RWPE1 (cell line): ENCODE measurements at places on chromosomes 5 and 9.

DNA sequence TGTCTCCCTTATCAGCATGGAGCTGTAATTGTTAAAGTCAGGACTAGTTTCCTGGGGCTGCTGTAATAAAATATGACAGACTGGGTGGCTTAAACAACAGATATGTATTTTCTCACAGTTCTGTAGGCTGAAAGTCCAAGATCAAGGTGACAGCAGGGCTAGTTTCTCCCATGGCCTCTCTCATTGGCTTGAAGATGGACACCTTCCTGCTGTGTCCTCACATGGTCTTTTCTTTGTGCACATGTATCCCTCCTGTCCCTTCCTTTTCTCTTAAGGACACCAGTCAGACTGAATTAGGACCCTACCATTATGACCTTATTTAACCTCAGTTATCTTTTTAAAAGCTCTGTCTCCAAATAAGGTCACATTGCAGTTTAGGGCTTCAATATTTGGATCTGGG, 700.5 kb upstream of the MEF2C start:
- DNase-seq: no peak

DNA sequence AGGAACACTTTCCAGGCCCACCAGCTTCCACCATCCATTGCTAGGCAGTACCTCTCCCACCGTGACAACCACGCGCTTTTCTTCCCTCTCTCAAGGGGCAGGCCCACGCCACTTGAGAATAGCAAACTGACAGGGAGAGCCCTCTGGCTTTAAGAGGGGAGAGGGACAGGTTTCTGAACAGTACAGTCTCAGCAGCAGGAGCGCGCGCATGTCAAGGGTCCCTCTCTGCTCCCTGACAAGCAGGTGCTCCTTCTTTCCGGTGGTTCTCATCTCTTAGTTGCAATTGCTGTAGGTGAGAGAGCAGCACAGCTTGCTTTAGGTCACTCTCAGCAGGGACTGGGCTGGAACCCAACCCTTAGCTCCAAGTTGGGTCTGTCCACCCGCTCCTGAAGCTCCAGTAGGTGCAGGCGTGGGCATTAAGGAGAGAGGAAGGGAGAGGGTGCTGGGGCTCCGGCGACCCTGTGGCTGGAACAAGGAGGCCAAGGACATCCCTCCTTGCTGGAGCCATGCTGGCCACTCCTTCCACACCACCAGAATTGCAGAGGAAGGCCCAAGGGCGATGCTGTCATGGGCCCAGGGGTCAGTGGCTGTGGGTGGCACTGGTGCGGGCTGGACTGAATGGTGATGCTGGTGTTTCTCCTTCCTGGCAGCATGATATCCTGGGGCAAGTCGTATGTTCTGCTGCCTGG, 9.0 kb upstream of the PHF2 start:
- no peak for DNase-seq

DNA sequence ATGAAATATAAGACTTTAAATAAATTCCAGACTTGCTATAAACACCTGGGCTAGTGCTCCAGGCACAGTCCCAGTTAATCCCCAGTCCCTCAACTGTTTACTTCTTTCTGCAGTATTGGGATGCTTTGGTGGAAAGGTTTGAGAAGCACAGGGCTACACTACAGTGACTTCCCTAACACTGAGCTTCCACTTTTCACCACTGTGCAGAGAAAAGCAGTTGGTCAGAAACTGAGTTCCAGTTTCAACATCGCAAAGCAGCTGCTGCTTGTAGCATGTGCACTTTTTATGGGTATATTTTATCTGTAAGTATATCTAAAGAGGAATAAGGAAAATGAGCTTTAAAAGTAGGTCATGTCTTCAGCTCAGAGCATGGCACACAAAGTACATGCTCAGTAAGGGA, 339.7 kb downstream of the NTRK2 start:
- DNase-seq: no peak

GRCh38 chr5:14745753-14746152, 81.2 kb downstream of the OTULIN start:
- no peak for DNase-seq

DNA sequence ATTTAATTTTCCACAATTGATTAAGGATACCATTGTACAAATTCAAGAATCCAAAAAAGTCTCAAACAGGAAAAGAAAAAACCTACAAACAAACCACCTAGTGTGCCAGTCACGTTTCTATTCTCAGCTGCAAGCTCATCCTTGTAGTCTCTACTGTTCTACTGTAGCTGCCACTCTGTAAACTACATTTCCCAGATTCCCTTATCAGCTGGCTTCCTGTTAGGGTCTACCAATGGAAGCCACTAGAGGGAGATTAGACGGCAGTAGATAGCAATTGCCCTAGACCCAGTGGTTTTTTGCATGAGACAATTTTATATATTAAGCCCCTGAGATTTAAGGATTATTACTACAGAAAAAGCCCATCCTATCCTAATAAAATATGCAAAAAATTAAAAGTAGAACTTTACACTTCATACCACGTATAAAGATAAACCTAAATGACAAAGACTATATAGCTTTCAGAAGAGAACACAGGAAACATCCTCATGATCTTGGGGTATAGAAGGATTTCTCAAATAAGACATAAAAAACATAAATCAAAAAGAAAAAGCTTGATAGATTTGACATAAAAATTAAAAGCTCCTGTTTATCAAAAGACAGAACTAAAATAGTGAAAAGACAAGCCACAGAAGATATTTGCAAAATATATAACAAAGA, 37.4 kb downstream of the P4HA2 start:
- DNase-seq: peak; percentile 84
